Nasal cavity respiratory epithelium epithelial cell of viscerocranial mucosa (primary cell): ENCODE measurements at places on chromosomes 2 and 18. TPM values are rescaled to one million over a fixed set of nuclear protein-coding genes. Genes with fewer than 3 reads are reported as not detected.

Gene KLHL30
- total RNA-seq: 0.34 and 0.36 TPM in 2 replicates

Gene SMYD1
- not detected in 2 replicates for total RNA-seq

Gene PRSS56
- total RNA-seq: not detected in 2 replicates

Gene MOGAT1
- total RNA-seq: not detected in 2 replicates

Gene MDH1B
- total RNA-seq: under 0.01 and 0.28 TPM in 2 replicates

Gene FAM161A
- total RNA-seq: 1.0 and 1.8 TPM in 2 replicates

Gene TSPYL6
- not detected in 2 replicates for total RNA-seq

Gene MYOM1
- 0.68 and 0.85 TPM in 2 replicates for total RNA-seq

Gene SH2D6
- under 0.01 and 0.28 TPM in 2 replicates for total RNA-seq

Gene CFAP65
- total RNA-seq: not detected in 2 replicates

Gene CNTNAP5
- total RNA-seq: not detected in 2 replicates

Gene MOCOS
- 37.3 and 63.1 TPM in 2 replicates for total RNA-seq

Gene CXCR4
- total RNA-seq: not detected in 2 replicates

Gene ACSL3
- total RNA-seq: 249 and 268 TPM in 2 replicates

Gene CYP27C1
- 0.34 and 0.36 TPM in 2 replicates for total RNA-seq

Gene TXNDC2
- total RNA-seq: under 0.01 TPM in 1 of 2 replicates, not detected in the other

Gene LYG2
- not detected in 2 replicates for total RNA-seq
